Kidney glomerular epithelial cell (primary cell): ENCODE measurements at places on chromosomes 3 and 15.

GRCh38 chr3:153370680-153371079 lies 208.7 kb downstream of the RAP2B start:
- DNase-seq = no peak

DNA sequence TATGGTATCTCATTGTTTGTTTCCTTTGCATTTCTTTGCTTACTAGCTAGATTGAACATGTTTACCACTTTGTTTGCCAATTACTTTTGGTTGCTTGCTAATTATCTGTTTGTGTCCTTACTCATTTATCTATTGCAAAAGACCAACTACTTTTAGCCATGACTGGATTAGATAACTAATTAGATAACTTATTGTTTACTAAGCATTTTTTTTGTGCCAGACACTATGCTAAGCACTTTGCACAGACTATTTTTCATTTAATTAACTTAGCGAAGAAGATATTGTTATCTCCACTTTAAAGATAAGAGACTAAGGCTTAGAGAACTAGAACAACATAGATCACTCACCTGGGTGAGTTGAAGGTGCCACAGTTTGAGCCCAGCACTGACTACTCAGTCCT lies 16.9 kb upstream of the ZFAND6 start:
- DNase-seq = no peak

- DNase-seq = no peak
Measured at GRCh38 chr3:32882189-32882588, 64.4 kb downstream of the TRIM71 start.

DNA sequence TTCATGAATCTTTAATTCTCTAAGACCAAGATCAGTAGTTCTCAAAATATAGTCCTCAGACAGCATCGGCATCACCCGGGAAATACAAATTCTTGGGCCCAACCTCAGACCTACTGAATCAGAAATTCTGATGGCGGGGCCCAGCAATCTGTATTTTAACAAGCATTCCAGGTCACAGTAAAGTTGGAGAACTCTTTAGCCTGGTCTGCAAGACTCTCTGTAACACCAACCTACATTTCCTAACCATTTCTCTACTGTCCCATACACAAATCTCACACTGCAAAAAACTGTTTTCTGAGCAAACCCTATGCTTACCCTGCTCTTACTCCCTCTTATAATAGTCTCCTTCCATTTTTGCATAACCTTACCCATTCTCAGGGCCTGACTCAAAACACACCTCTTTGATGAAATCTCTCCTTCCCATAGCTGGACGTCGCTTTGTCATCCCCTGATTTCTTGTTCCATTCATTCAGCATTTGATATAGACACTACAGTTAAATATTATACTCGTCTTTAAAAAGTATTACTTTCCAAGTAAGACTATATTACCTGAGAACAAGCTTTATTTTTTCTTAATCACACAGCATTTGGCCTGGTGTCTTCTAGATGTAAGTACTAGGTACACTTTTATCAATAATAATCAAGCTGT lies 83.3 kb upstream of the MYO5C start:
- DNase-seq = no peak

GRCh38 chr3:48222616-48223513 lies at the start of gene CAMP:
TSS of gene CAMP (plus strand) at chr3:48223495. CDS start at chr3:48223512, 17 bp downstream.
- DNase-seq = no peak

- peak; percentile 3 for DNase-seq
Measured at GRCh38 chr3:67819447-67819846, 165.0 kb upstream of the SUCLG2 start.

DNA sequence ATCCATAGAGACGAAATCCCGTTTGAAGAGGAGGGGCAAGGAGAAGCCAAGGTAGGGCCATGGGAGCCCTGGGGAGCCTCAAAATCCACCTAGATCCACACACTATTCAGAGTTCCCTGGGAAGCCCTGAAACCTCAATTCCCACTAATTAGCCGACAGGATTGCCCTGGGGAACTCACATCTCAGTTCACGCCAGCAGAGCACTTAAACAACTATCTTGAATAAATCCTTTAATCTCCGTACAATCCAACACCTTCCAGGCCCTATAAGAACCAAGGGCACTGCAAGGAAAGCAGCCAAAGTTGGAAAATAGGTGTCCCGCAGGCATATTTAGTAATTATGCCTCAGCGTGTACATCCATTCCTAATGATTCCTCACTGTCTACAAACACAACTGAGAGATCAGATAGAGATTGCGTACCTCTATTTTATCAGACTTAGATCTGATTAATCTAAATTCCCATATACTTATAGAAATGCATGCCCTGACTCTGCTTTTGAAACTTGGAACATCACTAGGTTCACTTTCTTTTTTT lies 25.6 kb upstream of the EIF4A2 start:
- DNase-seq = no peak
